Left colon (tissue), 2 donors: ENCODE measurements at places on chromosomes 16 and 17. TPM values are rescaled to one million over a fixed set of nuclear protein-coding genes. Genes with fewer than 3 reads are reported as not detected.

The MT1H gene
- 3.3 TPM for total RNA-seq

The NPIPA2 gene
- 2.8 TPM for total RNA-seq

The KRTAP9-8 gene
- not detected for total RNA-seq

The KCNJ12 gene
- 2.5 TPM for total RNA-seq

The CHST4 gene
- total RNA-seq = not detected

The SPATA32 gene
- not detected for total RNA-seq

The PPP1R9B gene
- total RNA-seq = 30.6 TPM

The SBK1 gene
- 0.58 TPM for total RNA-seq

DNA sequence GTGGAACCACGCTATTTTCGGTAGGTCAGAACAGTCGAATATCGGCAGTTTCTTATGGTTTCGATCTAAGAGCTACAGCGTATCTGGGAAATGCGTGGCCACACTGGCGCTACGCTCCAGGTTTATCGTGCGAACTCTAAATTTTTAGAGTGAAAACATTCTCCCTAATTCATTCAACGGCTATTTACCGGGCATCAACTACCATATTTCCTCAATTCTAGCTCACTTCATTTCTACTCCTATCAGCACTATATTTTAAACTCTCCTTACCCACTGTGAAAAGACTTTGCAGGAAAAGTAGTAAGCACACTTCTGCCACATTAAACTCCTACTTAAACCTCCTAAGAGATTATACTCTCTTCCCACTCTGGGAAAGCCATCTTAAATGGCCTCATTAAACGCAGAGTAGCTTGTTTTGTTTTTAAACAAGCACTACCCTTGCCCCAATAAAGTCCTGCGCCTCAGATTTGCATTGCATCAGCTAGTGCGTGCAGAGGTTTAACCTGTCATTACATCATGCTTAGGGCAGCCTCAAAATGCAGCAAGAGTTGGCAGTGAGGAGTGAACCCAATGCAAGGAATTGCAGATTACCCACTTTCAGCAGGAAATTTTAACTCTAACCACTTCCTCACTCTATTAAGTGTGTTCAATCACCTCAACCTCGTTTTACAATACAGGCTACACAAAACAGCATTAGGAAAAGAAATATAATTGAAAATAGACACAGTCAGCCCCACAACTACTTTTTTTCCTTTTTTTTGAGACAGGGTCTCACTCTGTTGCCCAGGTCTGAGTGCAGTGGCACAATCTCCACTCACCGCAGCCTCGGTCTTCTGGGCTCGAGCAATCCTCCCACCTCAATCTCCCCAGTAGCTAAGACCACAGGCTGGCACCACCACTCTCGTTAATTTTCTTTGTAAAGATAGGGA lies 18.8 kb downstream of the SIAH1 start:
- DNase-seq = no peak

- DNase-seq = no peak
Observed at GRCh38 chr16:15396948-15397594, 1.5 kb downstream of the MPV17L start.

DNA sequence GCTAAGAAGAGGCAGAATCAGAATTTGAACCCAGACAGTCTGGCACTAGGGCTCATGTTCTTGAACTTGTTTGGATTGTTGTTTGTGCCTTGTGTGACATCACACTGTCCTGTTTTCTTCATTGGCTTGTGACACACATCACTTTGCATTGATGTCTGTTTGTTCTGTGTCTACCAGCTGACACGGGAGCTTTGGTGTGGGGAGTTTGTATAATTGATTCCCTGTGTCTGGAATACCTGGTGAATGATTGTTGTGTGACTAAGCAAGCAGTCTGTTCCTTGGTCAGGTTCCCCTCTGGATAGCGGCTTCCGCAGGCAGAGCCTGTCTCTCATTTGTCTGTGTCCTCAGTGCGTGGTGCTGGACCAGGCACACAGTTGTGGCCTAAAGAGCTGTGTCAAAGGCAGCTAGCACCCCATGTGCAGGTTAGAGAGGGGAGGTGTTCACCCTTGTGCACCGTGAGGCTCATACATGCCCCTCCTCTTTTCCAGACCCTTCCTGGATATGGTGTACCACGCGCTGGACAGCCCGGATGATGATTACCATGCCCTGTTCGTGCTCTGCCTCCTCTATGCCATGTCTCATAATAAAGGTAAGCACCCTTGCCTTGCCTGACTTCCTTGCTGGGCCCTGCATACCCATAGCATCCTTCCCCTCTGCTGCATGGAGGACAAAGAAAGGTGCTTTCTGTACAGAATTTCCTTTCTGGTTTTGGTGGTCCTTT lies 80.1 kb downstream of the CLEC16A start:
- no peak for DNase-seq

DNA sequence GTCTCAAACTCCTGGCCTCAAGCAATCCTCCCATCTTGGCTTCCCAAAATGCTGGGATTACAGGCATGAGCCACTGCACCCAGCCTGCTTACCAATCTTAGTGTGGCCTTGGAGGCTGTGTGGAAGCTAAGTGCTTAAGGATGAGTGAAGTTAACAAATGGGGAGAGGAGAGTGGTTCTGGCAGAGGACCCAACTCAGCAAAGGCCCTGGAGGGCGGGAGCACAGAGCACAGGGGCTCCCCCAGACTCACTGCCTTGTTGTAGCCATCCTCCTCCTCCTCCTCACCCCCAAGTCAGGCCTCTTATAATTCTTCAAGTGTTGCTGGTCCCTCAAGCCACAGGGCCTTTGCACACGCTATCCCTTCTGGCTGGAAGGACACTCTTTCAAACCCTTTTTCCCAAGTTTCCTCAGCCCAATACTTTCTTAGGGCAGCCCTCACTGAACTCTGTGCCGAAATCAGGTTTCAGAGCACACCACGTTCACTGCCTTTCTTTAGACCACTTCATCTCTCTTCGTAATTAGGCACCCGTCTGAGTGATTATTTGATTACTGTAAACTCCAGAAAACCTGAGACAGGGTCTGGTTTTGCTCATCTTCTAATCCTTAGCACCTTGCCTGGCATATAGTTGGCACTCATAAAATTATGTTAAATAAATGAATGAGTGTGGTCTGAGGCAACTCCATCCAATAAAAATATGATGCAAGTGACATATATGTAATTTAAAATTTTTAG lies 23.4 kb downstream of the NGFR start:
- DNase-seq = no peak

DNA sequence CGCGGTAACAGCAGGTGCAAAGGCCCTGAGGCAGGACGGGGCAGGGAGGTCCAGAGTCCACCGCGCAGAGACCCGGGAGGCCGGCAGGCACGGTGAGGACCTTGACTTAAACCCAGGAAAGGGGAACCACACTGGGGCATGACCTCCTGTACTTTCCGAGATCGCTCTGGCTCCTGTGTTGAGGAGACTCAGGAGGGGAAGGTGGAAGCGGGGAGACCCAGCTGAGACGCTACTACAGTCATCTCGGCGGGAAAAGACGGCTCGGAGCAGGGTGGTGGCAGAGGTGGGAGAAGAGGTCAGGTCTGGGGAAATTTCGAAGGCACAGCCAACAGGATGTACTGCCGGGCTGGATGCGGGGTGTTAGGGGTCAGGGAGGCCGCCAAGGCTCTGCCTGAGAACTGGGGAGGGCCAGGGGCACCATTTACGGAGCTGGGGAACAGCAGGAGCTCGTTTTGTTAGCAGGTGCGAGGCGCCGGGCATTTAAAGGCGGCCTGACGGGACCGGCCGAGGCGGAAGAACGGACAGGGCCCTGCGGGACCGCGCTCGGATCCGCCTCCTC lies 22.3 kb downstream of the NPTX1 start:
- no peak for DNase-seq

DNA sequence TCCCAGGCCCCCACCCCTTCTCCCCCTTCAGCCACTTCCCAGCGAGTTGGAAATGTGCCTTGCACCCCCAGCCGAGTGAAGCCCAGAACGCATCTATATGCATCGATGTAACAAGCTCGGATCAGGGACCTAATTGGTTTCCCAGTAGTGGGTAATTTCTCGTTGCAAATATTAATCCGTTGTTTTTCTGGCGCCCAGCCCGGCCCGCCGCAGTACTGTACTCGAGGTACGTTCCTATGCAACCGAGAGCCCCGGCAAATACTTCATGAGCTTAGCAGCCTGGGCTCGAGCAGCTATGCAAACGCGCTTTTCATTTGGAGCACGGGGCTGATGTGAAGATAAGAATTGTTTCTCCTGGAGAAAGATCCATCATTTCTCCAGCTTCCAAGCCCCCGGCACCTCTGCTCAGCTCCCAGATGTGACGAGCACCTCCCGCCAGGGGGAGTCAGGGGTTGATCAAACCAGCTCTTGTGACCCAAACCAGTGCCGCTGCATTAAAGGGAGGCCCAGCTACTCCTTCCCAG lies 229.8 kb downstream of the KATNIP start:
- DNase-seq = no peak

- no peak for DNase-seq
Observed at GRCh38 chr17:55652114-55652823, 70.4 kb downstream of the TMEM100 start.

DNA sequence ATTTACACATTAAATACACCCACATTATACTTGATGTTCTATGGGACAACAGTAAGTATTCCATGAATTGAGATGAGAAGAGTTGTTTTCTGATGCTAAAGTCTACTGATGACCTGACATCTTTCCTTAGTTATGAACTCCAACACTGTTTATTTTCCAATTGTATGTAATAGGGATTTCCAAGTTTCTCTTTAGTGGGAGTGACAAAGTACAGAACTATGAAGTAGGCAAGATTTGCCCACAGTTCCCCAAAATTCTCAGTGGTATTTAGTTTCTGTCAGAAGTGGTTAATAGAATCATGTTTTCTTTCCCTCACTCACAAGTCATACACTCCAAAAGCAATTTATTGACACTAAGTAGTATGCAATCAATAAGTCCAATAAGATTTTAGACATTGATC lies 22.5 kb upstream of the ABCA6 start:
- no peak for DNase-seq

DNA sequence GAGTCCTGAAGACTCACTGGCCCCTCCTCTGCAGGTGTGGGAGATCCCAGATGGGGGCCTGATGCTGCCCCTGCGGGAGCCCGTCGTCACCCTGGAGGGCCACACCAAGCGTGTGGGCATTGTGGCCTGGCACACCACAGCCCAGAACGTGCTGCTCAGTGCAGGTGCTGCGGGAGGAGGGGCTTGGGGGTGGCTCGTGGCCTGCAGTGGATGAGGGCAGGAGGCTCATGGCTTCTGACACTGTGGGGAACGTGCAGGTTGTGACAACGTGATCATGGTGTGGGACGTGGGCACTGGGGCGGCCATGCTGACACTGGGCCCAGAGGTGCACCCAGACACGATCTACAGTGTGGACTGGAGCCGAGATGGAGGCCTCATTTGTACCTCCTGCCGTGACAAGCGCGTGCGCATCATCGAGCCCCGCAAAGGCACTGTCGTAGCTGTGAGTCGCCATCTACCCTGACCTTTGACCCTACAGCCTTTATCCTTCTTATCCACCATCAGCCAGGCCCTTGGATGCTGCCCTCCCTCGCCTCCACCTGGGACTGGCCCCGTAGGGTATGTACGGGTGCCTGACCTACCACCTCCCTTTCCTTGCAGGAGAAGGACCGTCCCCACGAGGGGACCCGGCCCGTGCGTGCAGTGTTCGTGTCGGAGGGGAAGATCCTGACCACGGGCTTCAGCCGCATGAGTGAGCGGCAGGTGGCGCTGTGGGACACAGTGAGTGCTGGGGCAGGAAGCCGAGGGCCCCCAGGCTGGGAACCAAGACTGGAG lies 3.6 kb downstream of the CORO1A start:
- peak; percentile 70 for DNase-seq

- DNase-seq = no peak
Observed at GRCh38 chr17:55159251-55159650, 105.5 kb upstream of the HLF start.

DNA sequence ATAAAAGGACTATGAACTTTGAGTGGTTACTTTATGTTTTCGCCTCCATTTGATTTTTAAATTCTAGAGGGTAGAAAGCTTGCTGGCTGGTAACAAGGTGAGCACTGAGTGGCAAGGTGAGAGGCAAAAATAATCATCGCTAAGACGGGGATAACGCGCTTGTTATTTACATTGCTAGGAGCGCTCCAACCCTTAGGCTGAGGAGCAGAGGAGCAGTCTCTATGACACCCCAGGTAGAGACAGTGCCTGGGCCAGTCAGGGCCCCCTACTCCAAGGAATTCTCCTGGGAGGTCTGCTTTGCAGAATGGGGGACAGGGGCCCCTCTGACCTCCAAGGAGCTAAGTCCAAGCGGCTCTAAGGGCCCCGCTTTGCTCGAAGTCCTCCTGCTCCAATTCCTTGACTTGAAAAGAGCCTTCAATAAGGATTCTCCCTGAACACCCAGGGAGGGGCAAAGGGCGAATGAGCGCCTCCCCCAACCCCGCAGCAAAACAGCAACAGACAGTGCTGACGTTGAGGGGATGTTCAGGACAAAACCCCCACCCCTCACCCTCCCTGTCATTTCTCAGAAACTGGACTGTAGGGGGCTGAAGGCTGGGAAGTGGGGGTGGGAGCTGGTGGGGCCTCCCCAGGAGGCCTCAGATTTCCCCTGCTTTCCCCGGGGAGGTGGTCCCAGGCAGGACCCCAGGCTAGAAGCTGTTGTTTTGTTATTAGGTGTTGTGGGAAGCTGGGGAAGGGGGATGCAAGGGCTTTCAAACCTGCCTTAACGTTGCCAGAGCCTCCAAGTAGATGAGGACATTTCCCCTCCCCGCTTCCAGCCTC lies 10.2 kb upstream of the FOXF1 start:
- no peak for DNase-seq

- no peak for DNase-seq
Observed at GRCh38 chr16:751152-752006, 9.2 kb upstream of the MSLN start.

- no peak for DNase-seq
Observed at GRCh38 chr17:40697297-40697696, 6.3 kb downstream of the KRT24 start.

DNA sequence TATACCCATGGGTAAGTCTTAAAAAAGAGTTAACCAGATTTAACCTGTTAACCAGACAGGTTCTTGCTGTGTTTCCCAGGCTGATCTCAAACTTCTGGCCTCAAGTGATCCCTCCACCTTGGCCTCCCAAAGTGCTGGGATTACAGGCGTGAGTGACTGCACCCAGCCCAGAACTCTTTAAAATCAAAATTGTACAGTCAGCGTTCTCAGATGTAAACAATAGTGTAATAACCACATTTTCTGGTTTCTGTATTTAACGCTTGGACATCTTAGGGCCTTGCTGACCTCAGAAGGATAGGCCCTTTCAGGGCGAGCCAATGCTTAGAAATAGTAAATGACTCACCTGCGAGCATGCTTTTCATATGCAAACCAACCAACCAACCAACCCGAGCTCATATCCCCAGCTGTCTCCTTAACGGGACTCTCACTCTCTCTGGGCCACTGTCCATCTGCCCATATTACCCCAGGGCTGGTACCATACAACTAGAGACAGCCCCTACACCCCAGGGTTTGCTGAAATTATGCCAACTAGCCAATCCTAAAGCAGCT lies 415.0 kb upstream of the XYLT1 start:
- no peak for DNase-seq

DNA sequence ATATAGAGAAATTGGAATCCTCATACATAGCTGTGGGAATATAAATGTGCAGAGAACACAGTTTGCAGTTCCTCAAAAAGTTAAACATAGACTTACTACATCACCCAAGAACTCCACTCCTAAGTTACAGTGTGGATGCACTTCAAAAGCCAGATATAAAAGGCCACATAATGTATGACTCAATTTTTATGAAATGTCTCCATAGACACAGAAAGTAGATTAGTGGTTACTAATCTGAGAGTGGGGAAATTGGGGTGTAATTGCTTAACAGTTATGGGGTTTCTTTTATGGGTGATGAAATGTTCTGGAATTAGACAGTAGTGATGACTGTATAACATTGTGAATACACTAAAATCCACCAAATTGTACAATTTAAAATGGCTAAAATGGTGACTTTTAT lies 60.9 kb downstream of the CACNG1 start:
- DNase-seq = no peak

GRCh38 chr17:34091975-34092374 lies 163.1 kb upstream of the CCL2 start:
- no peak for DNase-seq
